Activated naive CD8-positive, alpha-beta T cell treated with anti-CD3 and anti-CD28 coated beads, Interleukin-2, amount 50 U/mL, for 24 hours (primary cell): ENCODE measurements at places on chromosomes 6 and 20.

DNA sequence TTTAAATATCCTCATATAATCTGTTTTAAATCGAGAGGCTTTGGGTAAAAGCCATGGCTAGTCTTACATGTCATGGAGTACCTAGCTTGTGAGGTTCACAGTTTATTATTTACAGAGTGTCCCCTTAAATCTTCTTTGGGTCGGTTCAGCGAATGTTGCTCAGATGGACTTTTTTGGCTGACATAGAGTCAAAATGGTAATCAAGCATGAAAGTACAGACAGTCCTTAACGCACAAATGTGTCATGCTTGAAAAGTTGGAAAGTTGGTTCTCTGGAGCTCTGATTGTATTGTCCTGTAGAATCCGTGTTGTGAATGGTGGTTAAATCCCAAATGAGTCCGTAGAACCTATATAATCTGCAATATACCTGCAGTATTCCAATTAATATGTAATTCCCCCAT is 22.0 kb downstream of the PTPN1 start:
- no peak for DNase-seq

DNA sequence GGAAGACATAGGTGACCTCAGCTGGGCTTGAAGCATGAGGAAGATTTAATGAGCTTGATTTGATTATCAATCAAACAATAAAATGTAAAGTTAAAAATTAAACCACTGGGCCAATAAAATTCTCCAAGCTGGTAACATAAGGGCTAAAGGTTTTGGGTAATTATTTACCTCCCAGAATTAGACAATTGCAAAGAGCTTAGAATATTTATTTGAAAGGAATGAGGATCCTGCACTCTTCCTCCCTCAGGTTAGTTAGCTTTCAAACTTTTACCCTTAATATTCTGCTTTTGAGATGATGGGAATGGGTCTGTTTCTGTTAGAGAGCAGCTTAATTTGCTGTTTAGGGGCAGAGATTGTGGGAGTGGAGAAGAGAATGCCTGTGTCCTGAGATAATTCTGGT is at the start of gene SLC17A4:
Gene SLC17A4 (plus strand): TSS at position 208 of the 400 bp plus-strand sequence. CDS start 7,221 bp downstream, outside the sequence.
- no peak for DNase-seq

GRCh38 chr20:44587035-44587980 is 4.9 kb downstream of the PKIG start:
- DNase-seq = no peak

DNA sequence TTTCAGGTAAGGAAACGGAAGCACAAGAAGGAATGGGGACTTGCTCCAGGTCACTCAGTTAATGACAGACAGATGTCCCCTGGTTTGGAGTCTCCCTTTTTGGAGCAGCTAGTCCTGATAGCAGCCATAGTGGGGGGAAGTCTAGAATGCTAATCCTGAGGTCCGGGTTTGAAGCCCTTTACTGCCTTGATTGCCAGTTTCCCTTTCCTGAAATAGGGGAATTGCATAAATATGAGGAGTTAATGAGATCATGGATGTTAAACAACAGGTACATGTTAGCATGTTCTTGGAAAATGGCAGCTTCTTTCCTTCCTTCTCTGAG is 341 bp upstream of the TTPAL start:
- DNase-seq = no peak

- peak; percentile 34 for DNase-seq
Measured at GRCh38 chr6:26056583-26057350, 30.5 kb upstream of the HFE start.

DNA sequence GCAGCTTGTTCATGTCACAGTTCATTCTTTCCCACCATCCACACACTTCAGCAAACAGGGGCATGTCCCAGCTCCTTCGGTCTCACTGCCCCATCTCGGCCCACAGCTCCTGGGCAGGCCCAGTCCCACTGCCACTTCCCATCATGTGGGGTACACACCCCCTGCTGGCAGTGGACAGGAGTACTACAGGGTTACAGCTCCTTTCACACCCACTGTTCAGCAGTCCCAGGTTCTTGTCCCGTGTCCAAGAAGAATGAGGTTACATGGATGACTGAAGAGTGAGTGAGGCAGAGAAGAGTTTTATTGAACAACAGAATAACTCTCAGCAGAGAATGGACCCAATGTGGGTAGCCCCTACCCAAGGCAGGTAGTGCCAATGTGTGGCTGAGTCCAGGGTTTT is 77.8 kb upstream of the SMLR1 start:
- no peak for DNase-seq

GRCh38 chr20:33412484-33412838 is 11.1 kb upstream of the CDK5RAP1 start:
- DNase-seq = no peak
